GM23338 (cell line): ENCODE measurements at places on chromosomes 2 and 18. TPM values are rescaled to one million over a fixed set of nuclear protein-coding genes. Genes with fewer than 3 reads are reported as not detected.

DNA sequence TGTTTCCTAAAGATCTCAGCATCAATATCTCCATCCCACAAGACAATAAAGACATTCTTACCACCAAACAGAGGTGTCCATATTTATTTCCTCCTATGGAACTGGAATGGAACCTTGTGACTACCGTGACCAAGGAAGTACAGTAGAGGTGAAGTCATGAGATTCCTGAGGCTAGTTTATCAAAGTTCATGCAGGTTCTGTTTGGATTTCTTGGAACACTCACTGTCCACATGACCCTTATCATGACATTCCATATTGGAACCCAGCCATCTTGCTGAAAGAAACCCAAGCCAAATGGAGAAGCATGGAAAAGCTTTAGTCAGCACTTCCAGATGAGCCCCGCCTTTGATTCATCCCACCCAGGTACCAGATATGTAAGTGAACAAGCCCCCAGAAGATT lies 516.0 kb upstream of the POU3F3 start:
- no peak for DNase-seq

DNA sequence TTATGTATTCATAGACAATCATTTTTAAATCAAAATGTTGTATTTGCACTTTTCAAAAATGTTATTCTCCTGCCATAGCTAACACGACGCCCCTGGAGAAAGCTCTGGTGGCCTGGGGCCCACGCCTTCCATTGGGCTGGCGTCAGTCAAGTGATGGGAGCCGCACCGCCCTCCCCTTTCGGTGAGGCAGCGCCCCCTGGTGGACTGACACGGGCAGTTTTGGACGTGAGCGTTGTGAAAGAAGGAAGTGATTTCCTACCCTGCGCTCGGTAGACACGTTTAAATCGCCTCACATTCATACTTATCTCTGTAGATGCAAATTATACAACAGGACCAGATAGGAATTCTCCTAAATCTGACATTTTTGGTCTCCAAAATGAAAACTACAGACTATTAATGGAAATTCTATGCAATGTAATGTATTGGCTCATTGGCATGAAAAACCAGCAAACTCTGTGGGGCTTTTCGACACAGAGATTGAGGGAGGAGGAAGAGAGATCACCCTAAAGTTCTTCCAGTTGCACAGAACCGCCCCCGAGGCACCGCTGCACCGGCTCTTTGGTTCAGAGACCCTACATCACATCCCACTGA lies 326.2 kb upstream of the SOX11 start:
- DNase-seq, result peak; percentile 82

DNA sequence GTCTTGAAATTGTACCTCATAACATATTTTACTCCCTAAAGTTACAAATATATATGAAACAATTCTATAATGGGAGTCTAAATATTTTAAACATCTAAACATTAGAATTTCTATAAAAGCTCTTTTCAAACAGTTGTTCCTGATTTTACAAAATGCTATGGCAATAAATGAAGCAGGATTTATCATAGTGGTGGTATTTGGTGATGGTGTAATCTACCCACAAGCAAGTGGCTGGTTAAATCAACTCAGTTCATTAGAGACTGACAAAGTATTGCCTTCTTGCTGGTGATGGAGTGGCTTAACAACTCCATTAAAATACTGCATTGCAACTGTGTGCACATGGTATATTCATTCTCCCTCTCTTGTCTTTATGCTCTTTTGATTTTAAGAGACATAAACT lies 138.9 kb downstream of the PMAIP1 start:
- DNase-seq, result no peak

DNA sequence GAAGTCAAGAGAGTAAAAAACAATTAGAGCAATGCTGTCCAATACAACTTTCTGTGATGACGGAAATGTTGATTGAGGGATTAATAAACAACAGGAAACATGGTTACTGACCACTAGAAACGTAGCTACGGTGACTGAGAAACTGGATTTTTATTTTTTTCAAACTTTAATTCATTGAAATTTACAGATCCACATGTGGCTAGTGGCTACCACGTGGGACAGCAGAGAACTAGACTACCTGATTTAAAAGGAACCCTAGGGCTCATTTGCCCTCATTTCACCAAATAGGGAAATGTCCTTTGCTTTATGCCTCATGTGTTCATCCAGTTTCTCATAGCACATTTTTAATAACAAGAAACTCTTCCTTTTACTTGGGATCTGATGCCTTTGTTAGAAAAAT lies 413.0 kb downstream of the TGIF1 start:
- DNase-seq, result no peak

- no peak for DNase-seq
Observed at GRCh38 chr2:127581516-127582490, 46.3 kb downstream of the MYO7B start.

DNA sequence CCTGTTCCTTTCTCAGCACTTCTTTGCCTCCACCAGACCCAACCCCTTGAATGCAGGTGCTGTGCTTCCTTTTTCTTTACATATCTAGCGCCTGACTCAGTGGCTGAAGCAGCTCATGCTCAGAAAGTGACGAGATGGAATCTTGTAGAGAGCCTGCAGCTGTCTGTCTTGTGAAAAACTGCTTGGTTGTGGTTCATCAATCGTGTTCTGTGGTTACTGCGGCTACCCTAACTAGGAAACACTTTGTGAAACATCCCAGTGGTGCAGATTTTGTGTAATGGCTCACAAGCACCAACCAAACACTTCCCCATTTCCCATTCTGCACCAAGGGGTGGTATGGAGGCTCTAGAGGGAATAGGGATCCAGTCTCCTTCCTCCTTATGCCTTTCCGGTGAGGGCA lies 307.2 kb upstream of the MMADHC start:
- no peak for DNase-seq

GRCh38 chr18:26286008-26286407 lies 59.8 kb downstream of the TAF4B start:
- DNase-seq, result no peak

Gene NT5DC4
- total RNA-seq, result not detected in 2 replicates

Gene MDH1B
- 0.89 and 1.7 TPM in 2 replicates for total RNA-seq

Gene RESP18
- total RNA-seq, result not detected in 2 replicates

Gene GLS
- 133 and 172 TPM in 2 replicates for total RNA-seq

Gene OTX1
- 0.74 and 1.3 TPM in 2 replicates for total RNA-seq

Gene PSMA8
- total RNA-seq, result not detected in 2 replicates

Gene CNDP1
- total RNA-seq, result 0.03 TPM in 1 of 2 replicates, not detected in the other
